A549 (cell line): ENCODE measurements at places on chromosomes 1 and 21.

- DNase-seq, result no peak
These were observed 48.6 kb downstream of the HIVEP3 start for GRCh38 chr1:41870076-41870562.

GRCh38 chr1:225474439-225474985 is 46.7 kb upstream of the LBR start:
- DNase-seq, result no peak

GRCh38 chr1:147169171-147169570 is 3.1 kb downstream of the PRKAB2 start:
- no peak for DNase-seq

DNA sequence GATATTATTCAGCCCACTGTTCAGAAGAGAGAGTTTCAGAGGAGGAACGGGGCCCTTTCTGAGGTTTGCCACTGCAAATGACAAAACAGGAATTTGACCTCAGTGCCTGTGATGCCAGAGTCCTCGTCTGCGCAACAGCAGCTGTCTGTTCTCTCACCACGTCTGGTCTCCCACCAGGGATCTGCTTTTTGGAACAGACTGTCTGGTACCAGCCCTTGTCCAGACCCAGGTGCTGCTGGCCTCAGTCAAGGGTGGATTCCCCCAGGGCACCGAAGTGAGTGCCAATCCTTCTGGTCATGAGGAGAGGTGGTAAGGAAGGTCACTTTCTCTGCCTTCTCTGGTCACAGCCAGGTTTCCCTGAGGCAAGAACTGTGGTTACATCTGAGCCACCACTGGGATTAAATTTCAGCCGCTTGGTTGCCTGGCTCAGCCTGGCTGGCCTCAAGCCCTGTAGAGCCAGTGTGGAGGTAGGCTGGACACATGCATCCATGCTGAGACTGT is 2.3 kb upstream of the BCAN start:
- DNase-seq, result no peak

GRCh38 chr1:212529211-212529741 is 79.3 kb upstream of the ATF3 start:
- no peak for DNase-seq

DNA sequence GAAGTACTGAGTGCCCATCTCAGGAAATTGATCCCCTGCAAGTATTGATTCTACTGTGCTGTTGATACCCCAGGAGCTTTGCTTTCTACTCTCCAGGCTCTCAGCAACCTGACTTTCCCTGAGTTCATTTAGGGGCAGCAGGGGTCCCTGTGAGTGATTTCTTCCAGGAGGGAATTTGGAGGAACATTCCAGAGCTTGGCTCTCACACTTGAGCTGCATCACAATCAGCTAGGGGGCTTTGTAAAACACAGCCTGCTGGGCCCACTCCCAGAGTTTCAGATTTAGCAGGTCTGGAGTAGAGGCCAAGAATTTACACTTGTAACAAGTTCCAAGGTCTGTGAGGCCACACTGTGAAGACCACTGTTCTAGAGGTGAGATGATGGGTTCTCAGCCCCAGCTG is 16.1 kb upstream of the ACTL8 start:
- no peak for DNase-seq

DNA sequence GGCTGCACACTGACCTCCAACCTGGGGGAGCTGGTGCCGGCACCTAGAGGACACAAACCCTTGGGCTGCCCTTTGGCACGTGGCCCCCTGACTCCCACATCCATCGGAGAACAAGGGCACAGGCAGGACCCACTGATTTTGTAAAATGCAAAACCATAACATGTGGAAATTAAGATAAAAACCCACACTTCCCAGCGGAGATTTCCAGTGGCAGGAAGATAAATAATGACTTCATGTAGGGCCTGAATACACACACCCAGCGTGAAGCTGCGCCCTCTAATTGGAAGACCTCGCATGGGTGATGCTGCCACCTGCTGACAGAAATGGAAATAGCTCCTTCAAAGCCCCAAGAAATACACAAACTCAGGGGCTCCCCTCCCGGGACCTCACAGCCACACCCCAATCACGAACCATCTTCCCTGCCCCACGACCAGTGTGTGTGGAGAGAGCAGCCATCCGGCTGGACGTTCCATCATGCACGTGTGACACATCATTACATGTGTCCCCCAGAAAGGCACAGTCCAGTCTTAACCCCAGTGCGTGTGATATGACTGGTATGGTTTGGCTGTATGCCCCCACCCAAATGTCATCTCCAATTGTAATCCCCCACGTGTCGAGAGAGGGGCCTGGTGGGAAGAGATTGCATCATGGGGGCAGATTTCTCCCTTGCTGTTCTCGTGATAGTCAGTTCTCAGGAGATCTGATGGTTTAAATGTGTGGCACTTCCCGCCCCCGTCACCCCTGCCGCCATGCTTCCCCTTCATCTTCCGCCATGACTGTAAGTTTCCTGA is 5.7 kb upstream of the TPRG1L start:
- DNase-seq, result peak; percentile 72

DNA sequence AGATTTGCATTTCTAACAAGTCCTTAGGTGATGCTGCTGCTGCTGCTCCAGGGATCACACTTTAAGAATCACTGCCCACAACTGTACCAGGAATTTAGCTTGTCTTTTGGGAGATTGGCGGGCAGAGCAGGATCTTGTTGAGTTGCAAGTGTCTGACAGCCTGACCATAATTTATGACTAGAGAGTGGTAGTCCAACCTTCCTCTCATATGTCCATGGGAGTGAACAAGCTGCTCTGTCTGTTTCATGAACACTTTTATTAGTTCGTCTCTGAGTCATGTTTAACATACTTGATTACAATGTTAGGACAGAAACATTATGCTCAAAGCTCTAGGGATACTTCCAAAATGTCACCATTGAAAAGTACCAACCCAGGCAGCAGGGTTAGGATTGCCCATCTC is 169.6 kb downstream of the TGFB2 start:
- no peak for DNase-seq

- DNase-seq, result no peak
These were observed 3.2 kb downstream of the SH2D5 start for GRCh38 chr1:20729155-20729931.

DNA sequence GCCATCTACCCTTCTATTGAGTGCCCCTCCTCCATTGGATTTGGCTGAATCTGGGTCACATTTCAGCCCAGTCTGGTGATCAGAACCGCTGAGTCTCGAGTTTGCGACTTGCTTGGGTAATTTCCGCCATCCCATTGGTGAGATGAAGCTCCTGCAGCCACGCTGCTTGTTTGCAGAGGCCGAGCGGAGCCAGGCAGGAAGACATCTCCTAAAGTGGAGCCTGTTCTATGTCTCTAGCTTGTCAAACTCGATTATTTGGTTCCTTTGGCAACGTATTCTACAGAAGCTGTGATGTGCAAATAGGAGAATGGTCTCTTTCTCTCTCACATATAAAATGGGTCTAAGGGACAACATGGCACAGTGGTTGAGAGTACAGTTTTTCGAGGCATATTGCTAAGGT is 206.8 kb upstream of the PLXNA2 start:
- DNase-seq, result no peak

DNA sequence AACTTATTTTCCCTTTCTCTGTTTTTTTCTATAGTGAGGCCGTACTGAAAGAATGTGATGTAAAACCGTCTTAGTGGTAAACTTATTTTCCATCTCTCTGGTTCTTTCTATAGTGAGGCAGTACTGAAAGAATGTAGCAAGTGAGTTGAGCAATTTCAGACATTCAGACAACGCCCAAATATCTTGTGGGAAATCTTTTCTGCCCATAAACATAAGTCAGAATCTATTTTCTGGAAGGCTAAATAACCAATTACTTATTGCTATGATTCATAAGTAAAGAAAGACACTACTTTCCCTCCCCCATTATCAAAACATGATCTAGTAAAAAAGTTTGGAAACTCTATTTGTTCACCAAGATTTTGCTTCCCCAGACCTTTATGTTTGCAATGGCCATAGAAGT is 18.8 kb upstream of the SCCPDH start:
- DNase-seq, result peak; percentile 56

- DNase-seq, result no peak
These were observed 697 bp upstream of the ZNF670 start for GRCh38 chr1:247079141-247079874.

- DNase-seq, result no peak
These were observed 6.1 kb upstream of the GATAD2B start for GRCh38 chr1:153928791-153929341.

DNA sequence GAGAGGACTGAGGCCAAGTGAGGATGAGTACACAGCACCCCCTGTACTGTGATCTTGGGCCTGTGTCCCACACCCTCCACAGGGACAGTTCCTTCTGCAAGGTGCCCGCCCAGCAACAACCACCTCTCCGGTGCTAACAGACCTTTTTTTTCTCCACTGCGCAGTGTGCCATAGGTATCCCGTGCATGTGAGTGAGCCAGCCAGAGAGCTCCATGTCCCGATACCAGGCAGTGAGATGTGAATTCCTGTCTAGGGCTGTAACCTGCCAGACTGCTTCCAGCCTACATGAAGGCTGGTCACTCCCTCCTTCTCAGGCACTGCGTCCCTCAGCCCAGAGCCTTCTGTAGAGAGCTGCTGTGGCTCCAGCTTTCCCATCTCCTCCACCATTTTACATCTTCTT is 56.9 kb downstream of the PCBP3 start:
- DNase-seq, result no peak

DNA sequence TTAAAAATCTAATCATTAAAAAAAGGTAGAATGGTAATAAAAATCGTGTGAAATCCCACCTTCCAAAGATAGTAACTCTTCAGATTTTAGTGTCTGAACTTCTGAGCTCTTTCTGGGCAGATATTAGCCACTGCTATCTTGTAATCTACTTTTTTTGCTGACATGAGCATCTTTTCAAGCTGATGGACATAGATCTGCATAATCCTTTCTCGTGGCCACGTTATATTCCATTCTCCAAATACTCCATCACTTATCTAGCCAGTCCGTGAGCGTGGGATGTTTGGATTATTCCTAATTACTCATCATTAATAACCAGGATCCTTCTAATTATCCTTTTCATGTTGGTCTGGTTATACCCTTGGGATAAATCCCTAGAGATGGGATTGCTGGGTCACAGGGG is 254.2 kb upstream of the VAMP3 start:
- no peak for DNase-seq

DNA sequence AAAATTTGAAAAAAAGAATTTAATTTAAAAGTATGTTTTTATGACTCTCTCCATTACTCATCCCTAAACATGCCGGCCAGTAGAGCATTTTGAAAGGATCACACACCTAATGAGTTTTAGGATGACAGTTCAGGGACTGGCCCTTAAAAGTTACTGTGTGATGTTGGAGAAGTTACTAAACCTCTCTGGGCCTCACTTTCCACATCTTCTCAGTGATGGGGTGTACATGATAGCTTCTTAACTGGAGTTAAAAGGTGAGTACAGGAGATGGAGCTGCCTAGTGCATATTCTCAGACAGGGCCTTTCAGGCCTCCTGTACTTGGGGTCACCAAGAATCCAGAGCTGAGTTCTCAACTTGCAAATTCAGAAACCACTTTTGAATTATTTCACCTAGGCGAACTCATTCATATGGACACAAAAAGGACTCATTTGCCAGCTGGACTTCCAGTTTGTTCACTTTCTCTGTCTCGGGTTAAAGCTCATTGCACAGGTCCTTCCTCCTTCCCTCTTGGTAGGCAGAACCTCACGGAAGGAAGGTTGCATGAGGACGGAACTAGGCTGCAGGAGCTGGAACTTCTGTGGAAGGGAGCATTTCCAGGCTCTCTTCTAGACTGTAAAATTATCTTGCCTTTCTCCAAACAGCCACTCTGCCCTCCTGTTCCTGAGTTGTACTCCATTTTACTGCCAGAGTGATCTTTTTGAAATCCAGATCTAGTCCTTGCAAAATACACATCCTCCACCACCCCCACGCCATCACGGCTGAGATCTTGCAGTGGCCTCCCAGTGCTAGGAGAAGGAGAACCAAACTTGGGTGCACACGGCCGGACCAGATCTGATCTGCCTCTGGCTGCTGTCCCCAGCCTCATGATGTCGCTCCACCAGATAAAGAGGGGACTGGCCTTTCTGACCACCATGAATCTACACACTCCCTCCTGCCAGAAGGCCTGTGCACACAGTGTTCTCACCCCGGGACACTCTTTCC is 4.3 kb upstream of the SLC30A1 start:
- no peak for DNase-seq

GRCh38 chr1:201683397-201683796 is 144.5 kb downstream of the NAV1 start:
- no peak for DNase-seq

DNA sequence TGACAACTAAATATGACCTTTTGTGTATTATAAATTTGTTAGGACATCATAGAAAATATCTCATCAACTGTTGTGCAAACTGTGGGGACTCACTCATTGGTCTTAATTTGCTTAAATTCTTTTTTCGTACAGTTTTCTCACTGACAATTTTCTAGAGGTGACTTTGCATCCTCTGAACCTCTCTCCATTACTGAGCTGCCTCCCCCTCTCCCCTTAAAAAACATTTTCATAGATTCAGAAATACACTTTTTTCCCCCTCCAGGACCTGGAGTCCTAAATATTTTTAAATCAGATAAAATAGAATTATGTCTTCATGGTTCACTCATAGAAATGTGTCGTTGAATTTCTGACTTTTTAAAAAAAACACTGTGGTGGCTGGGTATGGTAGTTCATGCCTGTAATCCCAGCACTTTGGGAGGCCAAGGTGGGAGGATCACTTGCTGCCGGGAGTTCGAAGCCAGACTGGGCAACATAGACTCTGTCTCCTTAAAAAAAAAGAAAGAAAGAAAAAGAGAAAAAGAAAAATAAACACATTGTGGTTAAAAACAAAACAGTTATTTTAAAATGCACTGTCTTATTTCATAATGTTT is 1.5 kb downstream of the CNST start:
- DNase-seq, result no peak

- DNase-seq, result no peak
These were observed 30.3 kb upstream of the C1QA start for GRCh38 chr1:22606161-22606560.

- DNase-seq, result no peak
These were observed 61.8 kb upstream of the SOD1 start for GRCh38 chr21:31597683-31598082.

GRCh38 chr1:163807331-163808049 is 485.7 kb downstream of the NUF2 start:
- no peak for DNase-seq

DNA sequence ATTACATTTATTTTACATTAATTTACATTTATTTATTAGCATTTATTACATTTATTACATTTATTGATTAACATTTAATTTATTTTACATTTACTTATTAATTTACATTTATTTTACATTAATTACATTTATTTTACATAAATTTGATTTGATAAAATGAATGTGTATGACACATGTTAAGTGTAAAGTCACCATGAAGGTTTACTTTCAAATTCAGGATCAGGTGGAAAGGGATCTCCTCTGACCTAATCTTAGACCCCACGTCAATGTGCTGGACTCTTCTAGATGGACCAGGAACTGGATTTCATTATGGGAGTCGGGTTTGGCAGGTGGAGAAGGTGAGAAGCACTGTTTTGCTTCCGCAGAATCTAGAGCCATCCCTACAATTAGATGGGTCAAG is 76.1 kb downstream of the NCAM2 start:
- DNase-seq, result no peak

GRCh38 chr1:168243198-168243597 is 17.4 kb downstream of the SFT2D2 start:
- no peak for DNase-seq
